ENCODE measurements at places on chromosomes 7 and 10.

DNA sequence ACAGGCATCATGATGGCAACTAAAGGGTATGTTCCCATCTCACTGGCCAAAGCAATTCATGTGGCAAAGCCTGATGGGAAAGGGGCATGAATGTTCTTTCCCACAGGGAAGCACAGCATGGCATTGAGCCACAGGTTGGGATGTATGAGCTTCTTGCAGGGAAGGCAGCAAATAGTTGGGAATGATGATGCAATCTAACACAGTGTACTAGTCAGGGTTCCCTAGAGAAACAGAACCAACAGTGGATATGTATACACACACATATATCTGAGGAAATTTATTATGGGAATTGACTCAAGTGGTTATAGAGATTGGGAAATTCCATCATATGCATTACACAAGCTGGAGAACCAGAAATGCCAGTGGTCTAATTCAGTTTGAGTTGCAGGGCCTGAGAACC is 253.6 kb upstream of the NPVF start:
- no peak for DNase-seq

- DNase-seq, result no peak
Observed at GRCh38 chr10:100980311-100980710, 7.0 kb downstream of the MRPL43 start.

- DNase-seq, result no peak
Observed at GRCh38 chr7:103773726-103774125, 215.7 kb downstream of the RELN start.

- DNase-seq, result no peak
Observed at GRCh38 chr7:117875566-117875965, 2.3 kb upstream of the CTTNBP2 start.

DNA sequence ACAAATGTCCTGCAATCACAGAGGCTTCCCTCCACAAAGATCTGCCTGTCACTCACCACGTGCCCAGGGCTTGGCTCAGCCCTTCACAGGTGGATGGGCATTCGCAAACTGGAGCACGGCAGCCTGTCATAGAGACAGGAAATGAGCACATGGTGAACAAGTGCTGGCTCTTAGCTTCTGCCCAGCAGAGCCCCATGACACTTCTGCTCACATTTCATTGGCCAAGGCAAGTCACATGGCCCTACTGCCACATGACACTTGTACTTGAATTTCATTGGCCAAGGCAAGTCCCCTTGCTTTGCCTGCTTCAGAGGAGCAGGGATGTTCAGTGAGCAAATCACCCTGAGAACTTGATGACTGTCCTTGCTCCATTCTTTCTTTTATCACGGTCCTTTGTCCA is 110.8 kb upstream of the PPP2R2D start:
- no peak for DNase-seq

DNA sequence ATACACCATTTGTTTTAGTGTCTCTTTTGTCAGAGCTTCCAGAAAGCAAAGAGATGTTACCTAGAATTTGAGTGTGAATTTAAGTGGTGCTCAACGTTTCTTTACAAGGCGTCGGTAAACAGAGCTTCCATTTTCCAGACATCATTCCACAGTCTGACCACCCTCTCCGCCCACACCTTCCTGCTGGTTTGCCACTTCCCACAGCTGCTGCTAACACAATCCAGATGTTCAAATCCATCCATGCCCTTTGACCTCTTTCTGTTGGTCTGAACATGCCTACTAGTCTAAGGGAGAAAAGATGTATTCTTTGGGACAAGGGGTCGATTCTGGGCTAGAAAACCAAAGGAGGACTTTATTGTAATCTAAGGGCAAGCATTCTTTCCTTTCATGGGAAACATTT is 86.1 kb downstream of the FAM107B start:
- DNase-seq, result no peak

DNA sequence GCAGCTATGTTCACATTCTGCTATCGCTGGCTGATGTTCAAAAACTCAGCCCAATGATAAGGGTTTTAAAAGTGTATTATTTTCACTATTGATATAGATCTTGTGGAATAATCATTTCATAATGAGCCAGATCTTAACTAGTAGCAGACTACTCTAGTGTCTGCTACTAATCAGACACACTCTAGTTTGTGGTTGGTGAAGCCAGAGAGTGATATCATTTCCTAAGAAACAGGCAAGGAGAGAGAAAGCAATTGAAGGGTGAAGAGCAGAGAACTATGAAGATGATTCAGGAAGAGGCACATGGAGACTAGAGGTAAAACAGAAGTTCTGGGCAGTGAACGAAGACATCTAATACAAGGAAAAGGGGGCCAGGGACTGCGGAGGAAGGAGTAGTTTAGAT is 58.2 kb upstream of the BET1 start:
- no peak for DNase-seq

GRCh38 chr7:45679516-45679915 is 105.3 kb downstream of the ADCY1 start:
- no peak for DNase-seq

DNA sequence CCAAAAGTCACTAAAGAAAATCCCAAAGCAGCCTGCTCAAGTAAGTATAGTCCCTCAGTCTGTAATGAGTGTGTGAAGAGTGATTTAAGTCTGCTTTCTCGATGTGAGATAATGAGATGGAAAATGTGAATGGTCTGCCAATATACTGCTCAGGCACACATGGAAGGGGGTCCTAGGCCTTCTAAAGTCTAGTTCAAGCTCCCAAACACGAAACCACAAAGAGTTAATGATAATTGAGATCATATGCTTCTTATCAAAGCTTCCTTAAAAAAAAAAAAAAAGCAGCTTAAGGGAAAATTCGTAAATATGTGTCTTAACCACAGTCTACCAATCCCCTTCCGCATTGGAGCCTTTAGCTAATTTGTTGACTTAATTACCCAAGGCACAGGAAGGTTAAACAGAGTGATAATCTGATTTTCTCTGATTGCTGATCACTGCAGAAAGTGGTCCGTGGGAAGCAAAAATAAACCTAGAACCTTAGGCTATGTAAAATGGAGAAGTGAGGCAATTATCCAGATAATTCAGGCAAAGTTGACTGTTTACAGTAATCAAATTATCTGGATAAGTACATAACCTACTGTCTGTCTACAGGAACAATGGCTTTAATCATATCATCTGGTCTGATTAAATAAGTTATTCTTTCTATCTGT is 172.9 kb downstream of the MBL2 start:
- DNase-seq, result no peak

DNA sequence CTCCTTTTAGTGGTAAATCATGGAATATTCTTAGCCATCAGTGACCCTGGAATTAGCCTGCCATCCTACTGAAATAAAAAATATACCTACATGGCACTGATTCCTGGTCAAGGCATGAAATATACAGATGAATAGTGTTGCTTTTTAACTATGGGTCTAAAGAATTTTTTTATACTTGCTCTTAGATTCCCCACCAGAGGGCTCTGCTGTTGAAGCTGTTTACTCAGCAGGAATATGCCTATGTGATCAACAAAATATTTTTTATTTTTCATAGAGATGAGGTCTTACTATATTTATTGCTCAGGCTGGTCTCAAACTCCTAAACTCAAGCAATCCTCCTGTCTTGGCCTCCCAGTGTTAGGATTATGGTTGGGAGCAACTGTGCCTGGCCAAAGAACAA is 13.5 kb downstream of the ZC3HC1 start:
- DNase-seq, result no peak

- no peak for DNase-seq
Observed at GRCh38 chr10:131273476-131273875, 38.0 kb downstream of the TCERG1L start.

DNA sequence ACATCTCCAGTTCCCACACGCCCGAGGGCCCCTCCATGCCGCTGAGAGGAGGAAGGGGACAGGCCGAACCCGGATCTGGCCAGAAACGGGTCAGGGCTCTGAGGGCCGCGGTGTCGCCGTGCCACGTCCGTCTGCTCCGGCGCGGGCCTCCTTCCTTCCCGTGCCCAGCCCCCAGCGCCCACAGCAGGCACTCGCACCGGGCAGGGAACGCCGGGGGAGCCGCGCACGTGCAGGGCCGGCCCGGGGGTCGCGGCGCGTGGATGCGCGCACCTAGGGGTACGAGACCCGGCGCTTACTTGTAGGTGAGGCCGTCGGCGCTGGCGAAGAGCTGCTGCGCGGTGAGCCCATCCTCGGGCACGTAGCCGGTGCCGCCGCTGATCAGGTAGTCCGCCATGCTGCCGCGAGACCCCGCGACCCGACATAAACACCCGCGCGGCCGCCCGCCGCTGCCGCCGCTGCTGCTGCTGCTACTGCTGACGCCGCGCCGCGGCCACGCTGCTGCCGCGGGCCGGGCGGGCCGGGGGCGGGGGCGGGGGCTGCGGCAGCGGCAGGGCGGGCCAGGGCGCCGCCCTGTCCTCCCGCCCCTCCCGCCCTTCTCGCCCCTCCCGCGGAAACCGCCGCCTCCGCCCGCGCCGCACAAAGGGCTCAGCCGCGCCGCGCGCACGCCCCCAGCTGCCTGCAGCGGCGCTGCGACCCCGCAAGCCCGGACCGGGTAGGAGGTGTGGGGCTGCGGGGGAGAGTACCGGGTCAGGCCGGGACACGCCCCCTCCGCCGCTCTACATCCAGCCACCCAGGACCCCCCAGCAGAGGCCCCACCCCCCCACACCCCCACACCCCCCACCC is 4.1 kb downstream of the IMPDH1 start:
- no peak for DNase-seq

DNA sequence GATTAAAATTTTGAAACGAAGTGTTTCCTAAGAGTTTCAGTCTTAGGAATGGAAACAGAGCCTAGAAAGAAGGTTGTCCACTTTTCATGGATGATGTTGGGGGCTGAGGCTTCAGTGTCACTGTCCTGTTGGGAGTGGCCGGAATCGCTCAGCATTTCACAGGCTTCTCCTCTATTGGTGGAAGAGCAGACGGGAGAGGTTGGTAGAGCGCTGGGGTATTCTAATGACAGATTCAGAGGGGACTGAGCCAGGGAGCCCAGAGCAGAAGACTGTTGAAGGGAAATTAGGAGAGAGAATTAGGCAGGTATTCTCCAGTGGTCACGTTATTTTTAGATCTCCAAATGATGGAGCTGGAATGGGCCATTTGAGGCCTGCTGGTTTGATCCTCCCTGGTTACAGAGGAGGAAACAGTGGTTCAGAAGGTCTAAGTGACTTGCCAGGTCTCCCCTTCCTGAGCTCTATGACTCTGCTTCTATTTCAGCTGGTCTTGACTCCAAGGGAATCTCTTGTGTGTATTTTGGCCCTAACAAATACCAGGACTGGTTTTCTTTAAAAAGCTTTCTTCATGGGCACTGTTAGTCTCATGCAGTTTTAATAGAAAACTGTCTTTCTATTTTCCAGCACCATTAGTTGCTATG is 35.7 kb upstream of the EEPD1 start:
- no peak for DNase-seq

DNA sequence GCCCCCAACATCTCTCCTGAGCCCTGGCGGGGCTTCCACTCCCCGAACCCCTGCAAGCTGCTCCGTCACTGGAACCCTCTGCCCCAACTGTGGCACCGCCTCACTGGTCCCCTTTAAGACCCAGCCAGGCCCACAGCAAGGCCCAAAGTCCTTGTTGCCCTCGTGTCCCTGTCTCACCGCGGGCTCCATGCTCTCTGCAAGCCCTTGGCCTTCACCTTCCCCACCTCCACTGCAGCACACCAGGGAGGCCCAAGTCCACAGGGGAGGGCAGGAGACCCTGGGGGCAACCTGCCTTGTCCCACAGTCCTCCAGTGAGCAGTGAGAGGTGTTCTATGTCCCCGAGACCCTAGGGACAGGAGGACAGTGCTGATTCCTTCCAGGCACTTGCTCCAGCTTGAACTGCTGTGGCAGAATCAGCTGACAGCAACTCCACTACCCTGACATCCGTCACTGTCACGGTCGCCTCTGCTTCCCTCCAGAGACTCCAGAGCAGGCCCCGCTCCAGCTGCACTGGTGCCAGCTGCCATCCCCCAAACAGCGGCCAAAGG is 105.3 kb downstream of the CYTH3 start:
- no peak for DNase-seq

- DNase-seq, result peak; percentile 90
Observed at GRCh38 chr10:92573798-92574547, at the start of gene IDE. TSS of gene IDE (minus strand) at chr10:92574093. CDS start at chr10:92574019, 74 bp downstream.

DNA sequence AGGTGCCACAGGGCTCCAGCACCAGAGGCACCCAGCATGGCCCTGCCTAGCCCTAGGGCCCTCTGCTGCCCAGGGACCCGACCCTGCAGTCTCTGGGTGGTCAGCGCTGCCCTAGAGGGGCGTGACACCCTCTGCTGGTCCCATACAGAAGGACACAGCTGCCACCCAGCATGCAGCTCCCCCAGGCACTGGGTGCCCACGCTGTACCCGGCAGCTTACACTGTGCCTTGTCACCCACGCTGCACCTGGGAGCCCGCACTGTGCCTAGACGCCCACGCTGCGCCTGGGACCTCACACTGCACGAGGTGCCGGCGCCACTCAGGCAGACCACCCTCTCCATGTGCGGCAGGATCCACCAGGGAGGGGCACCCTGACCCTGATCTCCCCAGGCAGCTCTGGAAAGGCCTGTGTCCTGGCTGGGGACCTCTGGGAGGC is 55.2 kb downstream of the PWWP2B start:
- no peak for DNase-seq

GRCh38 chr7:2037301-2037807 is 195.4 kb downstream of the MAD1L1 start:
- no peak for DNase-seq

DNA sequence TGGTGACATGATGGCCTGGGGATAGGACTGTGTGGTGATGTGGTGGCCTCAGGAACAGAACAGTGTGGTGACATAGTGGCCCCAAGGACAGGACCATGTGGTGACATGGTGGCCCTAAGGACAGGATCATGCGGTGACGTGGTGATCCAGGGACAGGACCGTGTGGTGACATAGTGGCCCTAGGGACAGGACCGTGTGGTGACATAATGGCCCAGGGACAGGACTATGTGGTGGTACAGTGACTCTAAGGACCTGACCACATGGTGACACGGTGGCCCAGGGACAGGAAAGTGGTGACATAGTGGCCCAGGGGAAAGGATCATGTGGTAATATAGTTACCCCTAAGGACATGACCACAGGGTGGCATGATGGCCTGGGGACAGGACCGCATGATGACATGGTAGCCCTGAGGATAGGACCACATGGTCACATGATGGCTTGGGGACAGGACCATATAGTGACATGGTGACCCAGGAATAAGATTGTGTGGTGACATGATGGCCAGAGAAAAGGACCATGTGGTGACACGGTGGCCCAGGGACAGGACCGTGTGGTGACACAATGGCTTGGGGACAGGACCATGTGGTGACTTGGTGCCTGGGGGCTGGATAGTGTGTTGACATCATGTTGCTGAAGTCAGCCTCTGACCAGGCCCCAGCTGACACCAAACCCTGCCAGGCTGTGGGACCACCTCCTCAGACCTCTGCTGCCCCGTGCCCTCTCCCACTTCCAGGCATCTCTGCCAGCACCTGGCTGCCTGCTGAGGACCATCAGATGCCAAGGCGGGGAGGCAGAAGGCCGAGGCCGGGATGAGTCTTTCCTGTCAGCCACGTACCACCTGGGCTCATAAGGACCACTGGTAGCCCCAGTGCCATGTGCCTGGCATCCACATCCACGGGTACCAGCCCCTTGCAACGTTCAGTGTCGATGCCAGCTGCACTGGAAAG is 99.5 kb downstream of the ADAM12 start:
- DNase-seq, result no peak

Measured in muscle of arm (tissue), 14 donors.